Pulmonary artery endothelial cell (primary cell): ENCODE measurements at places on chromosomes 4 and X. TPM values are rescaled to one million over a fixed set of nuclear protein-coding genes. Genes with fewer than 3 reads are reported as not detected.

Gene MUC7
- not detected in 2 replicates for total RNA-seq

Gene IL9R
- 0.07 TPM in 1 of 2 replicates, not detected in the other for total RNA-seq

Gene SLC9A6
- total RNA-seq = 18.3 and 21.1 TPM in 2 replicates

Gene DRP2
- 0.13 and 0.18 TPM in 2 replicates for total RNA-seq

Gene CT55
- total RNA-seq = not detected in 2 replicates
